Mucosa of gallbladder (tissue), 1 donor: ENCODE measurements at places on chromosomes 12 and 14.
A peak's percentile ranks its signal among the peaks of the same experiment; 100 is the strongest.

- no peak for DNase-seq
These were observed 2.3 kb downstream of the WNT1 start for GRCh38 chr12:48980389-48980952.

- peak; percentile 65 for DNase-seq
These were observed at the start of gene CCDC198 for GRCh38 chr14:57493467-57494181. Gene CCDC198, minus strand, starts transcription at chr14:57493857. Its CDS starts 142 bp downstream, at chr14:57493715.

DNA sequence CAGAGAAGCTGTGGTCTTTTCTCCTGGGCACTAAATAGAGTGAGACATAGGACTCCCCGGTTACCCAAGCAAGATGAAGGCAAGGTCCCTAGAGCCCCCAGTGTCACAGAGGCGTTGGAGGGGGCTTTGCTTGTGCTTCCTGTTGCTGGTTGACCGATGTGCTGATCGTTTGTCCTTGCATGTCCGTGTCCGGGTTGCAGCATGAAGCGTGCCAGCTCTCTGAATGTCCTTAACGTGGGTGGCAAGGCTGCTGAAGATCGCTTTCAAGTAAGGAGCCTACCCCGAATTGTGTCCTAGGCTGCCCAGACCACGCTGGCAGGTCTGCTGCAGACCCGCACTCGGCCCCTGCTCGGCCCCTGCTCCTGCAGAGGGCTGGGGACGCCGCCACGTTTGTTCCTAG, 23.1 kb downstream of the XRCC3 start:
- no peak for DNase-seq

GRCh38 chr12:75725521-75726111, 214.2 kb upstream of the KRR1 start:
- no peak for DNase-seq

DNA sequence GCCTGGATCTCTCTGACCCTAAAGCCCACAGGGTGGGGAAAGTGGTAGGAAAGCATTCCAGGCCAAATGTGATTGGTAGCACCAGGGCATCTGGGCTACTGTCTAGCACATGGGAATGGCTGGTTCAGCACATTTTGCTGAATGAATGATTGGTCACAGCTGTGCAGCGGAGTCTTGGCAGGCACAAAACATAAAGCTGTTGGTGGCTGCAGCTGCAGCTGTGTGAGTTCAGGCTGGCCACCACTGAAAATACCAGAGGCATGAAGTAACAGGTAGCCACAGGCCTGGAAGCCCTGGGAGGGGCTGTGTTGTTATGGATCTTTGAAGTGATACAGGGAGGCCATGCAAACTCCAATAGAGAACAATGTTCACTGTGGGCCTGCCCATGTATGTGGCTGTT, 72.7 kb downstream of the MYRFL start:
- DNase-seq, result no peak

DNA sequence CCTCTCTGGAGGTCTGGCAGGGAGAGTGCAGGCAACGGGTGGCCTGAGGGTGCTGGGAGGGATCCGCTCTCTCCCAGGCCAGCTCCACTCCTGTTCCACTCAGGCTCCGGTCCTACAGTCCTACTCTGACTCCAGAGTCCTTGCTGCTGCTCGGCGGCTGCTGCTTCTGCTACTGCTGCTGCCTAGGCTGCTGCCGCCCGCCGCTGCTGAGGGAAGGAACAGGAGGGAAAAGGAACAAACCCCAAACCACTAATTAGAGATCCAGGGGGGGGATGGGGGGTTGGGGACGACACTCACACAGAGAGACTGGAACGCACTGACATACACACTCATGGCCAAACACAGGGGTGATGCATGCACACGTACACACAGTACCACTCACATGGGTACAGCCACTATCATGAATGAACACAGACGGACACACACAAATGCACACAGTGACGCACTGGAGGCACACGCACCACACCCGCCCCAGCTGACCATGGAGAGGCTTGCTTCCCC, at the start of gene SP7:
Gene SP7 (minus strand): TSS at position 174 of the 501 bp plus-strand sequence. CDS start 708 bp downstream, outside the sequence.
- no peak for DNase-seq

- no peak for DNase-seq
These were observed 336.4 kb downstream of the PCNX1 start for GRCh38 chr14:71243697-71244096.

DNA sequence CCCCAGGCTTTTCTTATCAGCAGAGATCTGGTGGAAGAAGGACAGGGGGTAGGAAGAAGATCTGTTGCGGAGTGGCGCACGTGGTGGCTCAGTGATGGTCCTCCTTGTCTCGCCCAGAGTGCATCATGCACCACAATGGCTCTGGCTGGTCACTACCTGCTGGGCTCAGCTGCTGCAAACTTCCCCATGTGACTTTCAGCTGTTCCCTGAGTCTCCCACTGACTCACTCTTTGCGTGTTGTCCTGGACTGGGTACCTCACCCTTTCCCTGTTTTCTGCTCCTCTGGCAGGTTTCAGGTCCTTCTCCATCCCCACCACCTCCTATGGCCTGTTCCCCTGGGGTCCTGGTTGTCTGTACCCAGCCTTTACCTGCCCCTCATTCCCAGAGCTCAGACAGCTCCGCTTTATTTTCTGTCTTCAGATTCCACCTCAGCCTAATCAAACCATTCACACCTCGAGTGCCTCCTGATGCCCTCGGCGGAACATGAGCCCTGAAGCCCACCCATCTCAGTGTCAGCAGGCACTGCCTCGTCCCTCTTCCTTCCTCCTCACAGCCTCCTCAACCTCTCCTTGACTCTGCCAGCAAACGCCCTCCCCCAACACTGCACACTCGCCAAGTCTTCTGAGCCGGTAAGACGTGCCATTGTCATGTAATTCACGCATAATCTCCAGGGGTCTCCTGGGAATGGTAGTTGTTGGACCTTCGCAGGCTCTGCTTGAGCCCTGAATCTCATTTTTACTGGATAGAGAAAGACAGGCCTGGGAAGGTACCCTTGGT, 1.8 kb downstream of the C1R start:
- no peak for DNase-seq

DNA sequence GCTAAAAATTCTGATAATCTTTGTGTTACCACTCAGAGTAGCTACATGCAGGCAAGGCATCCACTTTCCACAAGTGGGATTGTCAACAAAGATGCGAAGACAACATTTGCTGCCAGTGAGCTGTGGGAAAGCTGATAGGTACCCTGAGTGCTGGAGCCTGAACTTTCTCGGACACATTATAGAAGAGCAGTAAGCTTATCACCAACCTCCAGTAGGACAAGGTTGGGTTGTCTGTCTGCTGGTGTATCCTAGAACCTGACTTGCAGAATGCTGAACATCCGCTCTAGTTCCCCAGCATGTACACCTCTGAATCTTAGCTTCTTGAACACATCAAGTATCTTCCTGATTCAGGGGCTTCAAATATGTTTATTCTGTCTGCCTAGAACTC, 103.8 kb upstream of the PPM1H start:
- DNase-seq, result no peak

- DNase-seq, result no peak
These were observed 45.3 kb upstream of the CNTN1 start for GRCh38 chr12:40646911-40647310.

DNA sequence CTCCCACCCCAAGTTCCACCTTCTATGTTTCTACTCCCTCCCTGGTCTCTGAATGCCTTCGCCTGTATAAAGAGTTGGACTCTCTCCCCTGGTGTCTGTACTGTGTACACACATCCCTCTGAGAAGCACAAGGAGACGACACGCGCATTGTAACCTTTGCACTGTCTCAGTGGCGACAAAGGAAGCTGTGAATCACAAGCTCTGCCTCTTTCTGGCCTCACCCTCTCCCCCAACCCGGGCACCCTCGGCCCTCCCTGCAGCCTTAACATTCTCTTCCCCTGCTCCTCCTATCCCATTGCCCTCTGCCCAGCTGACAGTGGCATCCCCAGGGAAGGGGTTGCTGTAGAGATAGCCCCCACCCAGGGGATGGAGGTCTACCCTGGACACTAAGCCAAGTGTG, 2.5 kb upstream of the SMARCD1 start:
- peak; percentile 54 for DNase-seq

DNA sequence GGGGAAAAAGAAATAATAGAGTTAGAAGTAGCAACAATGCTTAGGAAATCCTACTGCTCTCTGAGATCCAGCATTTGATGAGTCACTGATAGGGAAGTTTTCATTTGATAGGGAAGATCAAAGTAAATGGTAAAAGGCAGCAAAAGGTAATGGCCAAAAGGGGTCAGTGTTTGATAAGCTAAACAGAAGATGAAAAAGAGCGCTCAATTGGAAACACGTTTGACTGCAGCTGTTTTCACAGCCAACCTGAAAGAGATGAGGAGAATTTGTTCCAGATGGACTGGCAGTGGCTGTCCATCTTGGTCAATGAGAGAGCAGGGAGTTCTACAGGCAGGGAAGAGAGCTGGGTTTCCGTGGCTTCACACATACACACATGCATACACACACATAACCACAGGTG, 264.2 kb downstream of the TMEM132C start:
- DNase-seq, result no peak

DNA sequence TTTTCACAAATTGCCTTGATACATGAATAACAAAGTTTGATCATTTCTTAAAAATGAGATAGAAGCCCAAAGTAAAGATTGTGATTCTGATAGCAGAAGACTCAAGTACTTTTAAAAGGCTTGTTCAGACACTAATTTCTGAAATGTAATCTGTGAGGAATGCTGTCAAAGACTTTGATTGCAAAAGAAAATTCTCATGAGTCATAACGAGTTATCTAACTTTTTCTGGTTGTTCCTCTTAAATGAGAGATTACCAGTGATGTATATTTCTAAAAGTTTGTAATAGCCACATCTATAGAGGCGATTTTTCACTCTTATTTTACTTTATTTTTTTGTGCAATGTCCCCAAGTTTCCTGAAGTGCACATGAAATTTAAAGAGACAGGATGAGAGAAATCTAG, 7.0 kb downstream of the PYGL start:
- no peak for DNase-seq

DNA sequence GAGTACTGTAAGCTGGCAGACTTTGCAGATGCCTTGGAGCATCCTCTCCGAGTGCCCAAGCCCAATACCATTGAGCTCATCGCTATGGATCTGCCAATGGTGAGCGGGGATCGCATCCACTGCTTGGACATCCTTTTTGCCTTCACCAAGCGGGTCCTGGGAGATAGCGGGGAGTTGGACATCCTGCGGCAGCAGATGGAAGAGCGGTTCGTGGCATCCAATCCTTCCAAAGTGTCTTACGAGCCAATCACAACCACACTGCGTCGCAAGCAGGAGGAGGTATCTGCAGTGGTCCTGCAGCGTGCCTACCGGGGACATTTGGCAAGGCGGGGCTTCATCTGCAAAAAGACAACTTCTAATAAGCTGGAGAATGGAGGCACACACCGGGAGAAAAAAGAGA, 41.6 kb downstream of the FIGNL2 start:
- no peak for DNase-seq

GRCh38 chr14:35534873-35535482, 1.0 kb downstream of the INSM2 start:
- DNase-seq, result peak; percentile 61

DNA sequence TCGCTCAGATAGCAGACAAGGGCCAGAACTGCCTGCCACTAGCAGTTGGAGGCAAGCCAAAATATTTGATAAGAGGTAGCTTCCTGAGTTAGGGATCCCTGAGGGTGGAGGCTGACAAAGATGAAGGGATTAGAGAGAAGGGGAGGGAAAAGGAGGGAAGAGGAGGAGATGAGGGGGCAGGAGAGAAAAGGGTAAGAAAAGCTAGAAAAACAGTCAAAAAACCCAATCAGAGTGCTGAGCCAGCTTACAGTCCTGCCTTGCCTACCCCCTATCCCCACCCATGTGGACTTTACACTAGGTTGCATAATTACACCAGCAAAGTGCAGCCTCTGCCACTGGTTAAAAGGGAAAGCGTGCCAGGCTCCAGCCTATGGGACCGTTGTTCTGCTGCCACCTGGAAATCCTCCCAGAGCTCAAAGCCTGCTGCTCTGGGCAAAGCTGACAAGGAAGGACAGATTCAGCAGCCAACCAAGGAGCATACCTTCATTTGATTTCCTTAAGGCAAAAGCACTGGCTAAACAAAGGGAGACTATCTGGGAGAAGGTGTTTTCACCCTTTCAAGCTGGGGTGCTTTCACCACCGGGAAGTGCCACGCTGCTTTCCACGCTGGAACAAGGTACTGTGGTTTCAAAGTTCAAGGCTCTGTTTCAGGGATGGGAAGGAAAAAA, 3.8 kb upstream of the NUMB start:
- DNase-seq, result peak; percentile 92

DNA sequence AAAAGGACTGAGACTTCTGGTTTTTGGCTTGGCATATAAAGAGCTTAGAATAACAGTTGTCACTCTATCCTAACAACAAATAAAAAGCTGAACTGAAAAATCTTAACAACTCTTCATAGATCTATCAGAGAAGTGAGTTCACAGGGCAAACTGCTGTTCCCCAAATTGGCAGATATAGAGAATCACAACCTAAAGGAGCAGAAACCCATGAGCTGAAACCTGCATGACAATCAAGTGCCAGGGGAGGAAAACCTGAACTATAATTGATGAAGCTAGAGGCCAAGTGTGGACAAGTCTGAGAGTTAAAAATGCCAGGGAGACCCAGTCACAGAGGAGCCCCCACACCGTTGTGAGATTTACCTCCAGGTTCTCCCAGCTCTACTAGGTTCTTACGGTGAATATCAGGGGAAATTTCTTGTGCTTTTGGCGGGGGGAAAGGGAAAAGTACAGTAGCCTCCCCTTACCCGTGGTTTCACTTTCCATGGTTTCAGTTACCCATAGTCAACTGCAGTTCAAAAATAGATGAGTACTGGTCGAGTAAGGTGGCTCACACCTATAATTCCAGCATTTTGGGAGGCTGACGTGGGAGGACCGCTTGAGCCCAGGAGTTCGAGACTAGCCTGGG, 53.9 kb downstream of the ATF7 start:
- DNase-seq, result no peak

DNA sequence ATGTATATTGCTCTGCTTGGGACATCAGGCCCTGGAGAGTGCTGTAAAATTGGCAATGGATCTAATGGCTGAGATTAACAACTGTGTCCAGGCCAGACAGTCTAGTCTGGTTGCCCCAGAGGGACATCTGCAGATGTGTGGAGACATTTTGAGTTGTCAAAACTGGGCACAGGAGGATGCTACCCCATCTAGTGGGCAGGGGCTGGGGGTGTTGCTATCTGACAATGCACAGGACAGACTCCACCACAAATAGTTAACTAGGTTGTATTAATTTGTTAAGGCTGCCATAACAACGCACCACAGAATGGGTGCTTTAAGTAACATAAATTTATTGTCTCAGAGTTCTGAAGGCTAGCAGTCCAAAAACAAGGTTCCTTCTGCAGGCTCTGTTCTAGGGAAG, 302.5 kb upstream of the AMIGO2 start:
- DNase-seq, result no peak

DNA sequence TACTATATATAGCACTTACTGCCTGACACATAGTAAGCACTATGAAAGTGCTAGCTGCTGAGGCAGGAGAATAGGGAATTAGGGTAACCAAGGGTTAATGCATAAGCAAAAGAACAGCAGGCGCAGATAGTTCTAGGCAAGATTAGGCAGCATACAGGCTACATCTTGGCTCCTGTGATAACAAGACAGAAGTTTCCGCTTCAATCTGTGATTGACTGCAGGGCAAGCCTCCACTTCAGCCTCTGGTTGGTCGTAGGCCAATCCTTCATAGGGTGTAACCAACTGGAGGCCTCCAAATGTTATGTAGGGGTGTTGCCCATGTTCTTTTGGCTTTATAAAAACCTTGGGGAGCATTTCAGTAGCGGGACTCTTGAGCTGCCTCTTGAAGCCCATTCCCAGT, 46.9 kb downstream of the KLHL28 start:
- DNase-seq, result no peak

- DNase-seq, result no peak
These were observed 390.0 kb downstream of the AEBP2 start for GRCh38 chr12:19829100-19829853.

GRCh38 chr12:13981990-13982389, 588 bp upstream of the GRIN2B start:
- DNase-seq, result no peak

GRCh38 chr12:124829008-124829707, 34.5 kb downstream of the SCARB1 start:
- no peak for DNase-seq
